CD4-positive, alpha-beta T cell treated with Interferon gamma for 1 hour (primary cell): ENCODE measurements at places on chromosomes 13 and 19.

- DNase-seq, result peak; percentile 41
Observed at GRCh38 chr13:97226788-97227627, 4.9 kb downstream of the MBNL2 start.

- no peak for DNase-seq
Observed at GRCh38 chr13:75181906-75182305, 300.1 kb downstream of the TBC1D4 start.

- no peak for DNase-seq
Observed at GRCh38 chr19:38003438-38004185, 96.6 kb downstream of the SIPA1L3 start.

DNA sequence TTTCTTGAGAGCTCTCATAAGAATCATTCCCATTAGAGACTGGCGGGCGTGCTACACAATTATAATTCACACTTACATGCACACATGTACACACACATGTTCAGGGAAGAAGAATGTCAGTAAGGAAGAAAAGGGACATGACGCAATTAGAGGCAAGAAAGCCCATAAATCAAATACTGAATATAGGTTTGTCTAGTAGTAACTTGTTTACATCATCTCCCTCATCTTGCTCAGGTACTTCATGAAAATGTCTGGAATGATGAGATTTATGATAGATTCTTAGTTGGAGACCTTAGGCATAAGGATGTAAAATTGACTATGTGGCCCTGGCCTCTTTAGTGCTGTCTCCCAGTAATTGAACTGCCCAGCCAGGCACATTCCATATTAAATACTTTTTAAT is 628.0 kb upstream of the PCDH20 start:
- no peak for DNase-seq

DNA sequence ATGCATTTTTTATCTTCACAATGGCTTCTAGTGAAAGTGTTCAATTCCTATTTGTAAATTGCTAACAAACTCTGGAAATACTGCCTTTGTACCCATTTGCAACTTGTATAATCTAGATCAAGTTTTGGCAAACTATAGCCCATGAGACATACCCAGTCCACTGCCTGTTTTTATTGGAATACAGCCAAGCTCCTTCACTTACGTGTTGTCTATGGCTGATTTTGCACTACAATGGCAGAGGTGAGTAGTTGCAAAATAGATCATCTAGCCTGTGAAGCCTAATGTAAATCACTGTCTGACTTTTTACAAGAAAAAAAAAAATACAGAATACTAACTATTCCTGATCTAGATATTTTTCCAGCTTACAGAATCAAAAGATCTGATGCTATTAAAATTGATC is 37.1 kb downstream of the DZIP1 start:
- DNase-seq, result no peak

DNA sequence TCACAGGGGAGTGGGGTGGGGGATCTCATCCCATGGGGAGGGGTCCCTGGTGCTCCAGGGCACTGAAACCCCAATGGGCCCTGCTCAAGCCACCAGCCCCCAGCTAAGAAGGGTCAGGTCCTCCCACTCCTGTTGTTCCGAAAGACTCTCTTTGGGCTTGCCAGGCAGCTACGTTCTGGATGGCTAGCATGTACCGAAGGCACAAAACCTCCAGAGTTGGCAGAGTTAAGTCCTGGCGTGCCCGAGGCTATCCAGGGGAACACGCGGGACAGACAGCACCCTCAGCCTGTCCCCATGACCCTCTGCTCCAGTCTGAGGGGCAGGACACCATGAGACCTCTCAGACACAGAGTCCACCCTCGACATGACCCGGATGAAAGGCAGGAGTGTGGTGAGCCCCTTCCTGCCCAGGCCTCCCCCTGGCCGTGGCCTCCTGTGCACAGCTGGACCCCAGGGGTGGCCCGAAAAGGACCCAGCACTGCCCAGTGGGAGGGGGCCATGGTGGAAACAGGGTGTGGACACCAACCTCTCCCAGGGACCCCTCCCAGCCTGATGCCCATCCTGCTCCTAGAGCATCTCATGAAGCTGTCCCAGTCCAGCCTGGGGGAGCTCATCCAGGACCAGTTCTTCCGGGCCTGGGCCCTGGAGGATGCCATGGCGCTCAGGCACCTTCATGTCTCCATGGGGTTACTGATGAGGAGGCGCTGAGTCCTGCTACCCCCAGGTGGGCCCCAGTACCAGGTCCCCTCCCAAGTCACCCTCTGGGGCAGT is 53.0 kb upstream of the TPM4 start:
- DNase-seq, result no peak

GRCh38 chr13:46170687-46171086 is 11.3 kb downstream of the LCP1 start:
- no peak for DNase-seq

DNA sequence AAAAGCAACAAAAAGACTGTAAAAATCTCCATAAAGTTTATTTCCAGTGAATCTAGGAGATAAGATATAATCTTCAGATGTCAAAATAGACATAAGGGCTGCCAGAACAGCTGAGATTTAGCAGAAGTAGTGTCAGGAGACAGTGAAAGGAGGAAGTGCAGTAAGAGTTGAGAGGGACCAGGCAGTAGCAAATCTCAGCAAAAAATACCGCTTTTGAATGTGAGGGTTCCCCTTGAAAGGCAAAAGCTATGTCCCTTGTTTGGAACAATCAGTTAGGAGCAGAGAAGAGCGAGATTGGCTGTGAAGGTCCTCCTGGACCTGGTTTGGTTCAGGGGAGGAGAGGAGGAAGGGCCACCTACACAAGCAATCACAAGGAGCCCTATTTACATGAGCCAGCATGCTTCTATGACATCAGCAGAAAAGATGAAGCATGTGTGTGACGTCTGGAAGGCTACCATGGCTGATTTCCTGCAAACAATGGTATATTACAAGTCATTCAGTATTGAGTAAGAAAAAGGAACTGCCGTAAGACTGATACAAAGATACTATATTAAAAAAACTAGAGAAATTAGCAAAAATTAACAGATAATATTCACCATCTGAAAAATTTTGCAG is 98.9 kb upstream of the SIAH3 start:
- DNase-seq, result peak; percentile 50
